ENCODE measurements at places on chromosomes 6 and 20.

DNA sequence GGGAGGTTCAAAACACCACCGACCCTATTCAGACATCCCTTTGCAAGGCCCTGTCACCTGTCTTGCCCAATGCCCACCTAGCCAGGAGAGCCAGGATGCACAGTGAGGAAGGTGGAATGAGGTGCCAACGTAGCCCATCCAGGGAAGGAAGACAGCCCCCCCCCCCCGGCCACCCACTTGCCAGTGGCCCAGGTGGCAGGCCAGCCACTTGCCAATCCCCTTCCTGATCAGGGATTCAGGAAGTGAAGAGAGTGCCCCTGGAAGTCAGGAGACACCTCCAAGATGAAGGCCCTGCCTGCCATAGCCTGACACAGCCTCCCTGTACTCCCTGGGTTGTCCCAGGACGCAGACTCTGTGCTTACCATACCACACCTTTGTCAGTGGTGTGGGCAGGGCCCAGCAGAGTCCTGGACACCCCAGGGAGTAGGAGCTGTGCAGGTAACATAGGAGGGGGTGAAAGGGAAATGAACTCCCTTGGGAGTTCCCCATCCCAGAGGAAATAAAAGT, 54.7 kb downstream of the MRPL14 start:
- peak; percentile 46 for DNase-seq

DNA sequence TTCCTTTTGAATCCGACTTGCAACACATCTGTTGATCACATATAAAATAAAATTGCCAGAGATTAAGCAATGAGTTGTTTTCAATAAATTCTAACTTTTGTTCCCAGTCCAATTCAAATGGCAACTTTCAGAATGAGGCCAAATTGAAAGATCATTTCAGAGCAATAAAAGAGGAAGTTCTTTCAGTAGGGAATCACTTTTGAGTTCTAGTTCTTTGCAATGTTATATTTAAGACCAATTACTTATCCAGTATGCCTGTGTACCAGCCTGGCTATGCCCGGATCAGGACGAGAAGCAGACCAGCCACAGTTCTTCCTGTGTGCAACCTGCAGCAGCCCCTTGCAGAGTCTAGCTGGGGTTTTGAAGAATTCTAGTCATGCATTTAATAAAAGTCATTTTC, 232.5 kb downstream of the BTBD9 start:
- no peak for DNase-seq

DNA sequence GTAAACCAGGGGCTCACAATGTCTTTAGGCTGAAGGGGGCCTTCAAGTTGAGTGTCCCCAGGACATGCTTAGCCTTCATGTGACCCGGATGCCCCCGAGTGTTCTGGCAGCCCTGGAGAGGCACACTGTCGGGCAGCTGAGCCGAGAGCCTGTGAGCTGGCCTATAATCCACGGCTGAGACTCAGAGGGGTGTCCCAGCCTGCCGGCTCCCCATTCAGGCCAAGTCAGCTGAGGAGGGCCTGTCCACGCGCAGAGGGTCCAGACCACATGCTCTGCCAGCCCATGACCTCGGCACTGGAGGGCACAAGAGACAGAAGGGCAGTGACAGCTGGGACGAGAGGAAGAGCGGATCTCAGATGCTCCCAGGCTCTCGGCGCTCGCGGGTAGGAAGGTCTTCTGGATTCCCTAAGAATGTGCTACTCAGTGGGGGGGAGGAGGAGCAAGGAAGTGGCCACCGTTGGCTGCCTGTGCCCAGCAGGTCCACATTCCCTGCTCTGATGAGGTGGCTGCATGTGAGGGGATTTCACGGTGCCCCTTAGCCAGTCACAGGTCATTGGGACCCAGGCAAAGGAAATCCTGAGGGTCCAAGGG, 224.7 kb downstream of the NRN1 start:
- DNase-seq = no peak

DNA sequence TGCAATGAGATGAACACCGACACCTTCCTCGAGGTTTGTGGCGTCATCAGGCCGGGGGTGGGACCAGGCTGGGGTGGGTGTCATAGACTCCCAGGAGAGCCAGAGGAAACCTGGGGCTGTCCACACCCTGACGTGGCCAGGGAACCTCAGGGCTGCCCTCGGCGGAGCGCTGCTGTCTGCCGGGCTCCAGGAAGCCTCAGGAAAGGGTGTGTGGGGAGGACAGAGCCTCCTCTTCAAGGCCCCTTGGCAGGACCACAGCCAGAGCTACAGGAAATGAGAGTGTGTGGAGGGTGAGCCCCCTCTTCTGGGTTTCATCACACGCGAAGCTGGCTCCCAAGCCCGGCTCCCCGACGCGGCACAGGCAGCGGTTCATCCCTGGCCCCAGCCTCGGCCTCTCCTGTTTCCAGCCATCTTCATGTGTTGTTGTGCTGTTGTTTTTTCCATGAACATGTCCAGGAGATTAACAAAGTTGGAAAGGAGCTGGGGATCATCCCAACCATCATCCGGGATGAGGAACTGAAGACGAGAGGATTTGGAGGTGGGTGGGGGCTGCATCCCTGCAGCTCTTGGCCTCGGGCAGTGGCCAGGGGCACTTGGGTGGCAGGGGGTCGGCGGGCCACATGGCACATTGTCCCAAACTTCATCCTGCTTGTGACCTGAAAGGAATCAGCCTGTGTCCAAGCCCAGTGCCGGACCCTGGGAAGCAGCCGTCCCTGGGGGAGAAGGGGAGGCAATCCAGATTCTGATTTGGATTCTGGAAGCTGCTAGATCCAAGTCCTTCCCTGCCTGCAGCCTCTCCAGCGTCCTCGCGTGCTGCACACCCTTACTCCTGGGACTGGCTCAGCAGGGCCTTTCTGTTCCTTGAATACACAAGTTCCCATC, 6.4 kb downstream of the NPEPL1 start:
- no peak for DNase-seq

GRCh38 chr20:2144850-2145249, 43.2 kb downstream of the STK35 start:
- no peak for DNase-seq

DNA sequence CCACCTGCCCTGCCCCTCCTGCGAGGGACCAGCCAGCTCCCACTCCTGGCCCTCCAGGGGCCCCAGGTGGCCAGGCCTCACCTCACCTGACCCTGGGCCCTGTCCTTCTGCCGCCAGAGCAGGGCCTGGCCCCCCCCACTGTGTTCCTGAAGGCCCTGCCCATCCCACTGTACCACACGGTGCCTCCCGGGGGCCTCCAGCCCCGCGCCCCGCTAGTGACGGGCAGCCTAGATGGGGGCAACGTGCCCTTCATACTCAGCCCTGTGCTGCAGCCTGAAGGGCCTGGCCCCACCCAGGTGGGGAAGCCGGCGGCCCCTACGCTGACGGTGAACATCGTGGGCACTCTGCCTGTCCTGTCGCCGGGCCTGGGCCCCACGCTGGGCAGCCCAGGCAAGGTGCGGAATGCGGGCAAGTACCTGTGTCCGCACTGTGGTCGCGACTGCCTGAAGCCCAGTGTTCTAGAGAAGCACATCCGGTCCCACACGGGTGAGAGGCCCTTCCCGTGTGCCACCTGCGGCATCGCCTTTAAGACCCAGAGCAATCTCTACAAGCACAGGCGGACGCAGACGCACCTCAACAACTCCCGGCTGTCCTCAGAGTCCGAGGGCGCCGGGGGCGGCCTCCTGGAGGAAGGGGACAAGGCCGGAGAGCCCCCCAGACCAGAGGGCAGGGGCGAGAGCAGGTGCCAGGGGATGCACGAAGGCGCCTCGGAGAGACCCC, 27.6 kb downstream of the ZNF831 start:
- no peak for DNase-seq

DNA sequence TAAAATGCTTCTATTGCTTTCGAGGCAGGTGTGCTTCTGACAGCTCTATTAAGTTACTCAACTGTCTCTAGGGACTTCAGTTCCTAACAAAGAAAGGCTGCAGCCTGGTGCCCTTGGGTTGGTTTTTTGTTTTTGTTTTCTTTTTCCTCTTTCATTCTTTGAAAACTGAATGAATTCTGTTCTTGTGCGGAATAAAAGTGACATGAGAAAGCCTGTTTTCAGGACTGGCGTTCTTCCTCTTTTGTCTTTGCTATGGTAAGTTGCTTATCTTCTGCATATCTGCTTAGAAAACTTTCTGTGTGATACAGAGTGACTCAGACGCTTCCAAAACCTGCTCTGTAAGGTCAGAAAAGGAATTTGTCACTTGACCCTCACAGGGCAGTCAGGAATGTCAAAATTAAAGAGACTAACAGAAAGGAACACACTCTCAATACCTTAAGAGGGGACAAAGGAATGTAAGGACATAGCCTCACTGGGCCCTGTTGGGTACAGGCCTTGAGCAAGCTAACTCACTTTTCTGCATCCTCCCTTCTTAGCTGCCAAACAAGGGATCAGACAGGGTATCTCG, 56.2 kb upstream of the NHSL1 start:
- no peak for DNase-seq

DNA sequence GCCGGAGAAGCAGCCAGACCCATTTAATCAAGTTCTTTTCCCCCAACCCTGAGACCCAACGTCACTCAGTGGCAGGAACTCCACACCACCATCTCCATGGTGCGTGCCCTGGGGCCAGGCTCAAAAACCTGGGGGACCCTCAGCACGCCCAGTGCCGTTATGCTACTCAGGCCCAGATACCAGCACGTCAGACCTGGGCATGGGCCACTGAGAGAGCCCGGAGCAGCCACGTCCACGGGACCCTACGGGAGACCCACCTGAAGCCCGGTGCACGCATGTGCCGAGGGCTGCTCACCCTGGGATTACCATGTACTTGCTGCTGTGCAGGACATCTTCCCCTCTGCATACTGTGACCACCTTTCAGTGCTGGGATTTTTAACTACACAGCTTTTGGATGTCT, 13.8 kb downstream of the SLC2A4RG start:
- peak; percentile 14 for DNase-seq

GRCh38 chr6:126698732-126699240, 358.9 kb downstream of the CENPW start:
- DNase-seq = no peak

DNA sequence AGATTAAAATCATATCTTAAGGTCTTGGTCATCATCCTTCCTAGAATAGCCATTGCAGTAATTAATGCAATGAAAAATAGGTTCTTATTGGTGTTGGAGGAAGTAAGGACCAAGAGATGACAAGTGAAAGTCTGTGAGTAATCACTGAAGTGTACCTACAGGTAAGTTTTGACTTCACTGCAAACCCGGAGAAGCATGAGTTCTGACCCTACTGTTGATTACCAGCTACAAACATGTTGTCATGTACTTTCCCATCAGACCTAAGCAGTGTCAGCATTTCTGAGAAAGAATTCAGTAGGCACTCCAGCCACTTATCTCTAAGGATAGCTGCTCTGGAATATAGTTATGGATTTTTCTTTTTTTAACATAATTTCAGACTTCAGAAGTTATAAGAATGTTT, 280.9 kb downstream of the ZFAND3 start:
- peak; percentile 43 for DNase-seq
